ENCODE measurements at places on chromosomes 11 and 22. TPM values are rescaled to one million over a fixed set of nuclear protein-coding genes. Genes with fewer than 3 reads are reported as not detected.

Gene TESMIN
- total RNA-seq = 6.1 TPM

Gene SDHD
- 79.0 TPM for total RNA-seq

Gene PATE2
- not detected for total RNA-seq

Gene CCDC87
- total RNA-seq = 0.28 TPM

Gene SPTBN2
- total RNA-seq = 19.8 TPM

DNA sequence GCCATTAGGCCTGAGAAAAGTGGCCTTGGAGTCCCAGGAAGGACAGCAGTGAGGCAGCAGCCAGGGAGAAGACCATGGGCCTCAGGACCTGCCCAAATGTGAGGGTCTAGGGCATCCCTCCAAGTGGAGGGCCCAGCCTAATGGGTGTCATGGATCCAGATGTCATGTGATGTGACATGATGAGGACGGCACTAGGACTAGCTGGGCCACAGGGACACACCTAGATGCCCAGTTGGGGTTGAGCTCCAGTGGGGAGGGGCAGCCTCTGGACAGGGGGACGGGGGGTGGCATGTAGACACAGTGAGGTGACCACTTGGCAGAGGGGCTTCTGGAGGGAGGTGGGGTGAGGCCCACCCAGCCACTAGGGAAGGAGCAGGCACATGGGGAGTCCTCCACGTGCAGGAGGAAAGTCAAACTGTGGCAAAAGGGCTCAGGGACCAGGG, 5.4 kb downstream of the SCARF2 start:
- no peak for DNase-seq

- DNase-seq = no peak
Measured at GRCh38 chr11:34613552-34614056, 7.3 kb upstream of the EHF start.

GRCh38 chr11:44611088-44611487, 45.6 kb downstream of the CD82 start:
- DNase-seq = no peak

- DNase-seq = no peak
Measured at GRCh38 chr11:89175796-89176195, 1.9 kb upstream of the TYR start.

GRCh38 chr11:118443590-118444218, 7.4 kb downstream of the KMT2A start:
- DNase-seq = no peak

DNA sequence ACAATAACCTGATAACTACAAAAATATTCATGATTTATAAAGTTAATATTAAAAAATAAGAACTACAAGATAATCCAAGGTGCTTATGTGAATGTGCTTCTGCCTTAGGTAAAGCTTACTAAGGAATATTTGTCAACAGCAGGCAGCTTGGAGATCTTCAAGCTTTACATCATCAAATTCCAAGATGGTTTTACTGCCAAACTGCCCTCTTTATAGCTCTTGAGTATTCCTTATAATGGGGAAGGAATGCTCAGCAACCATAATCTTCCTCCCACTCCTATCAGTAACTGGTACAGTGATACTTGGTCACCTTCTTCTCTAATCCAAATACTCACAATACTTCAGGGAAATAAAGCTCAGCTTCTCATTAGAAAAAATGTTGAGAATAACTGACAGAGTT, 30.1 kb downstream of the SBF2 start:
- DNase-seq = no peak

DNA sequence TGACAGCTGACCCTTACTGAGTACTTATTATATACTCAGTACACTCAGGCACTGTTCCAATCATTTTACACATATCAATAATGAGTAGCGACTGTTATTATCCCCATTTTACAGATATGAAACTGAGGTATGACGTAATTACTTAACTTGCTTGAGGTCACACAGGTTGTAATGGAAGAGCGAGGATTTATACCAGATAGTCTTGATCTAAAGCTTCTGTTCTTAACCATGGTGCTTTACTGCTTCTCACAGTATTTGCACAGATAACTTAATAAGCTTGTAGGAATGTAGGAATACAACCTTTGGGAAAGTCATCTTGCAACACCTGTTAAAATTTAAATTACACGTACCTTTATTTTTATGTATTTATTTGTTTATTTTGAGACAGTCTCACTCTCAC, 31.7 kb upstream of the TMEM135 start:
- no peak for DNase-seq

DNA sequence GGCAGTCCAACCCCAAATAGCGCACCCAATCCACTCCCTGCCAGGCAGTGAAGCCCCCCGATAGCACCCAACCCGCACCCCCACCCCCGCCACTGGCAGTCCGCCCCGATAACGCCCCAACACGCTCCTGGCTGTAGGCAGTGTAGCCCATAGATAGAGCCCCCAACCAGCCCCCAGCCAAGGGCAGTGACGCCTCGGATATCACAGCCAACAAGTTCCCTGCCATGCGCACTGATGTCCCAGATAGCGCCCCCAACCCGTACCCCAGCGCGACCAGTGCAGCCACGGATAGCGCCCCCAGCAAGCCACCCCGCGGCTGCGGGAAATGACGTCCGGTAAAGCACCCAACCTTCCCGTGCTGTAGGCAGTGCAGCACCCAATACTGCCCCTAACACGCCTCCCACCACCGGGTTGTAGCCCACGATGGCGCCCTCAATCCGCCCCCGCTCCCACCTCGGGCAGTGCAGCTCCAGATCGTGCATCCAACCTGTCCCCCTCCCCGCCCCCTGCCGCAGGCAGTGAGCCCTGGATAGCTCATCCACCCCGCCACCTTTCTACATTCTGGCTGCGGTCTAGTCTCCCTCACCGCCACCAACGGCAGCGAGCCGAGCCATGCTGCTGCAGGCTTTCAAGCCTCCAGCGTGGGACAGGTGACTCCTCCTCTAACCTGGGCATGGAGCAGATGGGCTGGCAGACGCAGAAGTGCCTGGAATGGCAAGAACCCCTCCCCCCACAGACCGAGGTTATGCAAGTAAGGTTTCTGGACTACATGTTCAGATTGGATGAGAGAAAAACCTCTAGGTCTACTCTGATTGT, 625 bp downstream of the RFPL2 start:
- DNase-seq = no peak

DNA sequence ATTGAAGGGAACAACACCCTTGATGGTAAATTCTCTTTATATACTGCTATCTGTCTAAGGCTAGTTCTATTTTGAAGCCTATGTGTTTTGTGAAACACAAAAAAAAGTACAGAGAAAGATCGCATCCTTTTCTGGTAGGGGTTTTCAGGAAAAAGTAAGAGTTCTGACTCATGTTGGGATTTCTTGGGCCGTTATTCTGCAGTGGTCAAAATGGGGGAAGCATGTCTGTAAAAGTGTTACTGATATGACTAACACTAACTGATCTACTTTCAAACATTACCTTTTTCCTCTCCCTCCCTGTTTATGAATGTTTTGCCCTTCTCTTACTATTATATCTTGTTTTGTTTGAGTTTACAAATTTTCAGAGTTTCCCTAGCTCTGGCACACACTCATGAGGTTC, 53.9 kb downstream of the CTNND1 start:
- DNase-seq = no peak

DNA sequence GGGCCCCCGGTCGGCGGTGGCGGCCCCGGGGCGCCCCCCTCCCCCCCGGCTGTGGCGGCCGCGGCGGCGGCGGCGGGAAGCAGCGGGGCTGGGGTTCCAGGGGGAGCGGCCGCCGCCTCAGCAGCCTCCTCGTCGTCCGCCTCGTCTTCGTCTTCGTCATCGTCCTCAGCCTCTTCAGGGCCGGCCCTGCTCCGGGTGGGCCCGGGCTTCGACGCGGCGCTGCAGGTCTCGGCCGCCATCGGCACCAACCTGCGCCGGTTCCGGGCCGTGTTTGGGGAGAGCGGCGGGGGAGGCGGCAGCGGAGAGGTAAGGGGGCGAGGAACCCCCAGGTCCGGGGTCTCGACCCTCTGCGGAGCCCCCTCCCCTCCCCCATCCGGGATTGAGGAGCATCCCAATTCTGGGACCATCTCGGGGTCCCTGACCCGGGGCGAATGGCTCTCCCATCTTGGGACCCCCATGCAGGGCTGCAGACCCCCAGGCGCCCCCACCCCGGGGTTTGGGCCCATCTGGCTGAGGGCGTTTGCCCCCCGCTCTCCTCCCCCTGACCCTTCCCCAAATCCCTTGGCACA, 431 bp downstream of the KMT2A start:
- DNase-seq = no peak

DNA sequence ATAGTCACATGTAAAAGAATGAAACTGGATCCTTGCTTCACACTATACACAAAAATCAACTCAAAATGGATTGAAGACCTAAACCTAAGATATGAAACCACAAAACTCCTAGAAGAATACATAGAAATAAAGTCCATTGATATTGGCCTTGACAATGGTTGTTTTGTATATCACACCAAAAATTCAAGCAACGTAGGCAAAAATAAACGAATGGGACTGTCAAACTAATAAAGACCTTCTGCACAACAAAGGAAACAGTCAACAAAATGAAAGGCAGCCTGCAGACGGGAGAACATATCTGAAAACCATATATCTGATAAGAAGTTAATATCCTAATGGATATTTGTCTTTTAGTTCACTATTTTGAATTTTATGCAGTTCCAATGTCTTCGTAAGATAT, 292.3 kb upstream of the CNTN5 start:
- no peak for DNase-seq

DNA sequence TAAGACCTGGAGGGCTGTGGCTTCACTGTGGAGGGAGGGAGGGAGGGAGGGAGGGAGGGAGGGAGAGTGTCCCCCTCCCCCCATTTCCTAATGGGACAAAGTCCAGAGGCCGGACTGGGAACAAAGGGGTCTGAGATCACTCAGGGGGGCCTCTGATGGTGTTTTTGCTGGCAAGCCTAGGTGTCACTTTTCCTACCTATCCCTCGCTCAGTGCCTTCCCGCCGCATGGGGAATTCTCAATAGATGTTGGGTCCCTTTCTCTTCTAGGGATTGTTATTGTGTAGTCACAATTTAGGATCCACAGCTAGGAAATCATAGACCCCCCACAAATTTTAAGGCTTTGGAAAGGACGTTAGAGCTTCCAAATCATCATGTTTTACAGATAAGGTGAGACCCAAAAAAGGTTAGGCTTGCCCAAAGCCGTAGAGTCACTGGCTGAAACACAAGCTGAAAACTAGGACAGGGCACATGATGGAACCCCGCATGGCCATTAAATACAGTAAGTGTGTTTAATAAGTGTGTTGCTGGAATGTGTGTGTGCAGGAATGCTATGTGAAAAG, 4.8 kb upstream of the FTH1 start:
- no peak for DNase-seq

DNA sequence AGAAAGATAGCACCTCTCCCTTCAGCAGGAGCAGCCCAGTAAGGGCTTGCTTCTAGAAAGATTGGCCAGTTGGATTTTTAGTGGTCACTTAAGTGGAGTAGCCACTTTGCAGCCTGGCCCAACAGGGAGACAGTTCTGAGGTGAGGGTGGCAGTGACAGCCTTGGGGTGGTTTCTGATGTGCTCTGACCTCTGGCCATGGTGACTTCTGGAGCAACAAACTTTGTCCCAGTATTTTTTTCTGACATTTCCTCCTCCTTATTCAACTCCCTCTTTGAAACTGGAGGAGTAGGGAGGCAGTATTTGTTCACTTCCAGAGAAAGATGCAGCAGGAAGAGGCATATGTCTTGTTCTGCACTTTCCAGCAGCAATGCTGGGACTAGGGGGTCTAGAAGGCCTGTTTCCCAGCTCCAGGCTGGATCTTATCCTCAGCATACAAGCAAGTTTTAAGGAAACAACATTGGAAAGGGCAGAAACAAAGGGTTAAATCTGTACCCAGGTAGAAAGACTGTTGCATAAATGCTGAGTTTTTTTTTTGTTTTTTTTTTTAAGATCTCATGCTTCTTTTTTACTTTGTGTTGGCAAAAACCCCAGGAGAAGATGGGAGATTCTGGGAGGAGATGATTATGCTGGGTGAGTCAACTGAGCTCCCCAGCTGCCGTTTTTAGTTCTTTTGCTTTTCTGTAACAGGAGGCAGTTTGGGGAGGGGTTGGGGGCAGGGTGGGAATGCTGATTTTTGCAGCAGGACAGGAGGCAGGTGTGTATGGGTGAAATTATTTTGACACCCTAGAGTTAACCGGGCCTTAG, 37.2 kb downstream of the RCOR2 start:
- DNase-seq = no peak

GRCh38 chr22:44146088-44146861, 34.5 kb upstream of the PARVG start:
- DNase-seq = no peak
